Spleen (tissue), 13 donors: ENCODE measurements at places on chromosomes 7 and 10. TPM values are rescaled to one million over a fixed set of nuclear protein-coding genes. Genes with fewer than 3 reads are reported as not detected.

GRCh38 chr7:37394158-37394557 lies 54.5 kb downstream of the ELMO1 start:
- peaks cover 75% of the 10 kb centered on the region for H3K4me1 ChIP-seq
- no peaks in the 10 kb centered on the region for H3K36me3 ChIP-seq
- H3K27ac ChIP-seq = no peak overlapping the region
- H3K4me3 ChIP-seq = no peak overlapping the region

DNA sequence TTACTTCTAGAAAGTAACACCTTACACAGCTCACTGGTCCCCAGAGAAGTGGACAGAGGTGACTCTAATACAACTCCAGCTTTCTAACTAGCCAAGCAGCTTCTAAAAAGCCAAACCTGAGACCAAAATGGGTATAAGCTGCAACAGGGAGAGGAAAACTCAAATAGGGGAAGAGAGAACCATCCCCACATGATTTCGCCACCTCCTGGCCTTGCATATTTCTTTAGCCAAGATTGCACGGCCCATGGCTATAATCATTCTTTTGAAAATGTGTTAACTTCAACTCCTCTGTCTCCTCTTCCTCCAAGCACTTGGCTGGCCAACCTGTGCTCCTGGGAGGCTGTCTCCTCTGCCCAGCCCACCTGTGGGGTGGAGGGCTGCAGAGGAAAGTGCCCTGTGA lies 28.7 kb downstream of the NUP42 start:
- H3K4me1 ChIP-seq = peaks cover 31% of the 10 kb centered on the region
- H3K27me3 ChIP-seq = peaks cover 7% of the 10 kb centered on the region
- peak overlapping the region; percentile 63 for H3K27ac ChIP-seq
- no peak overlapping the region for H3K4me3 ChIP-seq
- no peak for DNase-seq

- no peak overlapping the region for H3K4me3 ChIP-seq
- no peaks in the 10 kb centered on the region for H3K36me3 ChIP-seq
- DNase-seq = no peak
Observed at GRCh38 chr7:124489925-124490324, 275.7 kb downstream of the GPR37 start.

- peak; percentile 19 for DNase-seq
- no peaks in the 10 kb centered on the region for H3K27me3 ChIP-seq
- H3K27ac ChIP-seq = no peak overlapping the region
- no peak overlapping the region for H3K4me3 ChIP-seq
Observed at GRCh38 chr10:132526676-132527075, 10.9 kb upstream of the INPP5A start.

The PRPS1L1 gene
- total RNA-seq = not detected

DNA sequence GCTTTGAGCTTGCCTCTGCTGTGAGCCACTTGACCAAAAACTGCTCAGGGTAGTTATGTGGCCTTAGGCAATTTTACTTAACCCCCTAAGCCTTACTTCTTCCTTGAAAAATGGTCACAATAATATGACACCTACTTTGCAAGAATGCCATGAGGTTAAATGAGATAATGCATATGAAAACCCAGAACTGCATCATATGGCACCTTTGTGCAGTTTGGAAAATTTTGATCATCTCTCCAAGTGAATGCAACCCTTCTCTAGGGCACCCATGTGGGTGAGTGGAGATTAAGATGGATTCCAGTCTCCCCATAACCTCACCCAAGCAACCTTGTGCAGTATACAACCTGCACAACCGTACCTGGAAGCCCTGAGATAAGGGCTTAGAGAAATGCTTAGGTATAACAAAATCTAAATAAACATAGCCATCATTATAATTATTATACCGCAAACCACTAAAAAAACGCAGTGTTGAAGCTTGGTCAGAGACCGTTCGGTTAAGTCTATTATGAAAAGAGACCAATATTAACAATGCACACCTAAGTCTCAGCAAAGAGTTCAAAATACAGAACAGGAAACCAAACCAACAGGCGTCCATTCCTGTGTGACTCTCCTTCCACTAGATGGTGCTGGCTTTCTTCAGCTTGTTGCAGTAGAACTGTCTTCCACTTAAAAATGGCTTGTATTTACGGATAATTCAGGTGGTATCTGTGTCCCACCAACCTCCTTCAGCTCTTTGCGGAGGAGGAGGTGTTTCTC lies 21.0 kb upstream of the ASB15 start:
- no peak overlapping the region for H3K27ac ChIP-seq
- no peaks in the 10 kb centered on the region for H3K27me3 ChIP-seq
- H3K4me1 ChIP-seq = no peaks in the 10 kb centered on the region
- H3K36me3 ChIP-seq = no peaks in the 10 kb centered on the region
- no peak overlapping the region for H3K4me3 ChIP-seq

DNA sequence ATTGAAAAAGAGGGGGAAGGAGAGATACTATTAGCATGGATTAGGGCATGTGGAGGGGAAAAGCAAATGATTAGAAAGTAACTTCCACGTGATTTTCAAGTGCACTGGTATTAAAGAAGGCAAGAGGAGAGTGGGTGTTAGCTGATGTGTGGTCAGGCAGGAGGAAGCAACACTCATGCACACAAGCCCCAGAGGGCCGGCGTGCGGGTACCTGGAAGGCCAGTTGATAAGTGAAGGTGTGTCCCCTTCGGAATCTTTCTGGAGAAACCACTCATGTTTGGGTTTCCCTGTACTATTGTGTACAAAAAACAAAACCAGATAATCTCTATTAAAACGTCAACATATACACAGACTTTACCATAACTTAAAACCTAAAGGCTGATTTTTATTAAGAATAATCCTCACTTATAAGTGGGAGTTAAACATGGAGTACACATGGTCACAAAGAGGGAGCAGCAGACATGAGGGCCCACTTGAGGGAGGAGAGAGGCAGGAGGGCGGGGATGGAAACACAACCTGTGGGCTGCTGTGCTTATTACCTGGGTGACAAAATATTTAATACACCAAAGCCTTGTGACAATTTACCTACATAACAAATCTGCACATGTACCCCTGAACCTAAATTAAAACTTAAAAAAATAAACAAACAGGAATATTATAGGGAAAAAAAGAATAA lies 98.9 kb downstream of the SVIL start:
- H3K4me1 ChIP-seq = no peaks in the 10 kb centered on the region
- H3K4me3 ChIP-seq = no peak overlapping the region
- H3K36me3 ChIP-seq = no peaks in the 10 kb centered on the region
- H3K27me3 ChIP-seq = no peaks in the 10 kb centered on the region

DNA sequence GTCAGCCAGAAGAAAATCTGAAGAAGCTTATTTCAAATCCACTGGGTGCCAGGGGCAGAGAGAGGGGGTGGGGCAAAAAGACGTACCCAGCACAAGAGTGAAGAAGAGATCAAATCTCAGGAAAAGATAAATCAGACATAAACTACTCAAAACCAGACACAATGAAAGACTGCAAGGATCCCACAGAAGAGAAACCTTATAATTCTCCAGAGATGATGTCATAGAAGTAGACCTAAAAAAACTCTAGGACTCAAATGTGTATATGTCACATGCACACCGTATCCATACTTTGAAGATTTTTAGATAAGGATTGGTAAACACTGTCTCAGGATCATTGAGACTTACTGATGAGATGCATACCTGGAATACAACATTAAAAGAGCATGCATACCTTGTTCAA lies 98.5 kb upstream of the PIK3CG start:
- H3K27ac ChIP-seq = no peak overlapping the region
- no peaks in the 10 kb centered on the region for H3K27me3 ChIP-seq
- H3K4me3 ChIP-seq = no peak overlapping the region
- H3K4me1 ChIP-seq = peaks cover 3% of the 10 kb centered on the region

The SLC26A5 gene
- 0.10 TPM for total RNA-seq

GRCh38 chr7:16129431-16130110 lies 291.8 kb downstream of the CRPPA start:
- H3K36me3 ChIP-seq = no peaks in the 10 kb centered on the region
- DNase-seq = no peak
- no peak overlapping the region for H3K4me3 ChIP-seq
- no peaks in the 10 kb centered on the region for H3K27me3 ChIP-seq
- no peaks in the 10 kb centered on the region for H3K4me1 ChIP-seq

- H3K27ac ChIP-seq = no peak overlapping the region
- DNase-seq = no peak
- no peaks in the 10 kb centered on the region for H3K36me3 ChIP-seq
Observed at GRCh38 chr10:34454590-34455261, 360.4 kb downstream of the PARD3 start.

DNA sequence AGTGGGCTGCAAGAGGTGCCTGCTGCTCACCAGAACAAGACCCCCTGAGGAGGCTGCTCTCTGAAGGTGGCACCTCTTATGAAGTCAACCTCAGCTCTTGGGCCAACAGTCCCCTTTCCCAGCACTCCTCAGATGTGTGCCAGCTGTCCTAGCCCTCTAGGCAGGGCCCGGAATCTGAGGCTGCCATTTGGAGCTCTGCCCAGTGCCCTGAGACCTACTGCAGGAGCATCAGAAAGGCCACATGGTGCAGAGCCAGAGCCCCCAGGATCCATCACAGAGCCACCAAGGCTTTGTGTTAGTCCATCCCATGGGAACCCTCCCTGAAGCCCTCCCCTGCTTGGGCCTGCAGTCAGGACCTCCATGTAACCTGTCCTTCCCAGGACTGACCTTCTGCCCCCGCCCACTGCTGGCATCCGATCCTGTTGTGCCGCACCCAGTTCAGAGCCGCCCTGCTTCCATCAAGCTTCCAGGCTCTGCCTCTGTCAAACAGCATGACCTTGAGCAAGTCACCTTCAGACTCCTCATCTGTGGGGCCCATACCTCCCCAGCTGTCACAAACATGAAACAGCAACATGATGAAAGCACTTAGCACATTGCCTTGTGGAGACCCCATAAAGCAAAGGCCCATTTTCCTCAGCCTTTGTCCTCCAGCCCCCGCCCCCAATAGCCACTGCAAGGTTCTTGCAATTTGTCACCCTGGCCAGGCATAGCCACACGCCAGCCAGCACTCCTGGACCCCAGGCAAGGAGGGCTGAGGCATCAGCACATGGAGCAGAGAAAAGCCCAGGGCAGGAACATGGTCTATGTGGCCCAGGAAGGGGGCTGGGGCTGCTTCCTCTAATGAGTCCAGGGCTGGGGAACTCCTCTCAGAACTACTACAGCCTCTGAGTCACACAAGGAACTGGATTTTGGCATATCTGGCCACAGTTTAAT lies 51.7 kb downstream of the GRID1 start:
- H3K4me1 ChIP-seq = no peaks in the 10 kb centered on the region
- no peaks in the 10 kb centered on the region for H3K36me3 ChIP-seq
- DNase-seq = peak; percentile 64
- no peak overlapping the region for H3K4me3 ChIP-seq

- H3K27me3 ChIP-seq = no peaks in the 10 kb centered on the region
- no peak overlapping the region for H3K4me3 ChIP-seq
- no peaks in the 10 kb centered on the region for H3K36me3 ChIP-seq
Observed at GRCh38 chr7:17787257-17787656, 153.0 kb downstream of the SNX13 start.

The OR2A7 gene
- 5.4 TPM for total RNA-seq

DNA sequence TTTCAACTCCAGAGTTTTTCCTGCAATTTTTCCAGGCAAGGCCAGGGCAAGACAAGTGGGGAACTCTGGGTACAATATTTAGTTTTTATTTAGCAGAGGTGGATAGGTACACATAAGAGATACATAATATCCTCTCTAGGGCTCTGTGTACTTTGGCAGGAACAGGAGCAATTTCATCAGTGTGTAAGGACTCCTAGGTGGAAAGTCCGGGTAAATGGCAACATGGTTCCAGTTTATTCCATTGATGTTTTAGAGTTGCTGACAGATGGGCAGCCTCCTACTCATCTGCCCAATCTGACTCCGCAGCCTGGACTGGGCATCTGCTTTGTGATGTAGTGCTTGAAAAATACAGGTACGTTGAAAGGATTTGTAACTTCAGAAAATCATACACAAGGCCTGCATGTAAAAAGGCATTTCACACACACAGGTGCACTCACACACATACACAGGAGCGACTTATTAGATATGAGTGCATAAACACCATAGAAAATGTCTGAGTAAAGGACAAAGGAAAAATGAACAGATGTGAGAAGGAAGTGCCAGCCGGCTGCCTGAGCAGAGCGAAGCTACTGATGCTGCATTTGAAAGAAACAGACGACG lies 5.7 kb downstream of the PON1 start:
- H3K27ac ChIP-seq = no peak overlapping the region
- no peaks in the 10 kb centered on the region for H3K36me3 ChIP-seq
- no peaks in the 10 kb centered on the region for H3K27me3 ChIP-seq

GRCh38 chr7:157739031-157739430 lies 402.2 kb downstream of the DNAJB6 start:
- H3K4me3 ChIP-seq = no peak overlapping the region
- H3K27me3 ChIP-seq = peaks cover 46% of the 10 kb centered on the region
- DNase-seq = no peak
- no peaks in the 10 kb centered on the region for H3K4me1 ChIP-seq

DNA sequence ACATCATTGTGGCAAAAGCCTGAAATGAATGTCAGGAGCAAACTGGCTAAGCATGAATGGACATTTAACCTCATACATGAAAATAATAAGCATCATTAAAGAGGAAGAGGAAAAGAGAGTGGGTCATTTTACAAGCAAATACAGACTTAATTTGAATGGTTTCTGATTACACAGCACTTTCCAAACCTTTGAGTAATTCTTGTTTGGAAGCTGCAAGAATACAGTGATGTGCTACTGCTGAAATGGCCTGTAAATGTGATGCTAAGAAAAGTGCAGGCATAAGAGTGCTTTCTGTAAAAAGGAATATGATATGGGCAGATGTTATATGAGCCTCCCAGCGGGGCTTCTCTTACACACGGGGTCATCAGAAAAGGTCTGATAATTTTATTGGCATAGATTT lies 30.2 kb downstream of the TAS2R16 start:
- DNase-seq = no peak
- no peaks in the 10 kb centered on the region for H3K27me3 ChIP-seq
- no peaks in the 10 kb centered on the region for H3K4me1 ChIP-seq
- H3K4me3 ChIP-seq = no peak overlapping the region
- no peaks in the 10 kb centered on the region for H3K36me3 ChIP-seq

The GIMAP6 gene
- total RNA-seq = 127 TPM

GRCh38 chr7:132806834-132807233 lies 230.6 kb upstream of the PLXNA4 start:
- no peak overlapping the region for H3K27ac ChIP-seq
- H3K4me3 ChIP-seq = no peak overlapping the region
- no peaks in the 10 kb centered on the region for H3K27me3 ChIP-seq
- H3K4me1 ChIP-seq = peaks cover 12% of the 10 kb centered on the region

The SDK1 gene
- 54.1 TPM for total RNA-seq

DNA sequence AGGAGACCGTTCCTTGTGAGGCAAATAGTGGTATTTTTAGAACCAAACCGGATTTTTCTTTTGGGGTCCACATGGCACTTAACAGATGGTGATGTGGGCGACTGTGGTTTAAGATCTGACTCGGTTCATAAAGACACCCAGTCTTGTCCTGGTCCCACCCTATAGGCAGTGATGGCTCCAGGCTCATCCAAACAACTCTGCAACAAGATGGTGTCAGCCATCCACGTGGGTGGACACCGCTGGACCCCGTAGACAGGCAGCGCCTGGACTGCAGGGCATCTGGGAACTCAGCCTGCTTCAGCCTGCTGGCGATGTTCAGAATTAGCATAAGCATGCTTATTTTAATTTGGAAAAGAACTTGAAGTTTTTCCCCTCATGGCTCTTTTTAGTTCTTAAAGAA lies 258.4 kb upstream of the FZD1 start:
- H3K27me3 ChIP-seq = no peaks in the 10 kb centered on the region
- no peak overlapping the region for H3K27ac ChIP-seq
- no peak overlapping the region for H3K4me3 ChIP-seq
- no peaks in the 10 kb centered on the region for H3K36me3 ChIP-seq

The DGKI gene
- 0.68 TPM for total RNA-seq

GRCh38 chr10:35855155-35855947 lies 213.3 kb upstream of the FZD8 start:
- no peak for DNase-seq
- H3K27me3 ChIP-seq = no peaks in the 10 kb centered on the region
- H3K27ac ChIP-seq = no peak overlapping the region
- no peak overlapping the region for H3K4me3 ChIP-seq
